ENCODE measurements at places on chromosomes 16 and 17. TPM values are rescaled to one million over a fixed set of nuclear protein-coding genes. Genes with fewer than 3 reads are reported as not detected.

The CFAP97D1 gene
- total RNA-seq, result 0.17 TPM

The KCNH6 gene
- not detected for total RNA-seq

DNA sequence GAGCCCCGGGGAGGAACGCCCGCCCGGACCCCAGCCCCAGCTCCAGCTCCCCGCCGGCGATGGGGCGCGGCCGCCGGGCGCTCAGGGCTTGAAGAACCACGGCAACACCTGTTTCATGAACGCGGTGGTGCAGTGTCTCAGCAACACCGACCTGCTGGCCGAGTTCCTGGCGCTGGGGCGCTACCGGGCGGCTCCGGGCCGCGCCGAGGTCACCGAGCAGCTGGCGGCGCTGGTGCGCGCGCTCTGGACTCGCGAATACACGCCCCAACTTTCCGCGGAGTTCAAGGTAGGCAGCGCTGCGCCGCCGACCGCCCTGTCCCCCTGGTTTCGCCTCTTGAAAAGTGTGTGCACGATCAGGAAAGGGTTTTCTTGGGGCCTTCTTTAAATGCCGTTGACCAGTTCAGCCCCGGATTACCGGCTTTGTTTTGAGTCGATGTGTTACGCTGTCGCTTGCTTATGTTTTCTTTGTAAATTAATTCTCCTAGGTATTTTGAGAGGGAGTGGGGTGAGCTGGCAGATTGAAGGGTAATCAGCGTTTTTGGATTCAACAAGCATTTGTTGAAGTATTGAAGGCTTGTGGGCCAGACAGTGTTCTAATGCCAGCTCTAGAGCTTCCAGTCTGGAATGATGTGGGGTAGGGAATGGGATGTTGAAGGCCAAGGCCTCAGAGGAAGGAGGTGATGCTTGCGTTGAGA lies 681 bp downstream of the USP43 start:
- no peaks in the 10 kb centered on the region for H3K36me3 ChIP-seq
- peak overlapping the region; percentile 39 for H3K4me3 ChIP-seq
- H3K27ac ChIP-seq, result no peak overlapping the region
- DNase-seq, result peak; percentile 75
- H3K4me1 ChIP-seq, result peaks cover 5% of the 10 kb centered on the region

GRCh38 chr16:54366943-54367342 lies 80.4 kb upstream of the IRX3 start:
- H3K27ac ChIP-seq, result no peak overlapping the region
- DNase-seq, result no peak
- no peaks in the 10 kb centered on the region for H3K27me3 ChIP-seq

DNA sequence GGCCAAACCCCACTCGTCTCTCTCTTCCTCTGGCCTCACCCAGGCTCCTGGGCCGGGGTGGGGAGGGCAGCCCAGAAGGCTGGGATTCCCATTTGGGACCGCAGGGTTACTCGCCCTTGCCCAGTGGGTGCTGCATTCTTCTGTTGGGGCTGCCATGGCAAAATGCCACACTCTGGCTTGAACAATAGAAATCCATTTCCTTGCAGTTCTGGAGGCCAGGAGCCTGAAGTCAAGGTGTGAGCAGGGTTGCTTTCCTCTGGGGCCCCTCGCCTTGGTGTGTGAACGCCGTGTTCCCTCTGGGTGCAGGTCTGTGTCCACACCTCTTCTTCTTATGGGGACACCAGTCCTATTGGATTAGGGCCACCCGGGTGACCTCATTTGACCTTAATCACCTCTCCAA lies 105.8 kb upstream of the GSE1 start:
- no peak overlapping the region for H3K4me3 ChIP-seq
- H3K27ac ChIP-seq, result no peak overlapping the region
- H3K27me3 ChIP-seq, result no peaks in the 10 kb centered on the region
- H3K4me1 ChIP-seq, result no peaks in the 10 kb centered on the region
- no peaks in the 10 kb centered on the region for H3K36me3 ChIP-seq

- no peak overlapping the region for H3K27ac ChIP-seq
- H3K4me3 ChIP-seq, result no peak overlapping the region
- no peak for DNase-seq
- H3K27me3 ChIP-seq, result no peaks in the 10 kb centered on the region
- H3K4me1 ChIP-seq, result no peaks in the 10 kb centered on the region
- peaks cover 46% of the 10 kb centered on the region for H3K36me3 ChIP-seq
These were observed 14.6 kb downstream of the KCTD2 start for GRCh38 chr17:75061618-75062017.

- peaks cover 58% of the 10 kb centered on the region for H3K36me3 ChIP-seq
- DNase-seq, result no peak
- H3K4me1 ChIP-seq, result peaks cover 22% of the 10 kb centered on the region
These were observed 76.7 kb downstream of the PLD6 start for GRCh38 chr17:17129466-17129865.

DNA sequence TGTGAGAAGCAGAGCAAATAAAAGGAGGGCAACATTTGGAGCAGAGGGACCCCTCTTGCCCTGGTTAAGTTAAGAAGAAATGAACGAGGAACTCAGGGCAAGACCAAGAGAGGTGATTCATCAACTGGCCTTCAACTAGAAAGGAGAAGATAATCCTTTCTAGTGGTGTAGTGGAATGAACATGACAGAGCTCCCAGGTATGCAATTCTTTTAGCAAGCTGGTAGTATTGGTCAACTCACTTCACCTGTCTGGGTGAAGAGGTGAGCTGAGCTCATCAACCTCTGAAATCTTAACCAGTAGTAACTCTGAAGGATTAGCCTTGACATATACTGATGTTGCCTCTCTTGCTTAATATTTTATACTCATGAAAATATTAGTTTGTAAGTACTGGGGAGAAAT lies 1024.7 kb upstream of the GOT2 start:
- no peak overlapping the region for H3K4me3 ChIP-seq
- DNase-seq, result no peak
- H3K36me3 ChIP-seq, result no peaks in the 10 kb centered on the region
- H3K4me1 ChIP-seq, result no peaks in the 10 kb centered on the region
